ENCODE measurements at places on chromosomes 6 and 20.

DNA sequence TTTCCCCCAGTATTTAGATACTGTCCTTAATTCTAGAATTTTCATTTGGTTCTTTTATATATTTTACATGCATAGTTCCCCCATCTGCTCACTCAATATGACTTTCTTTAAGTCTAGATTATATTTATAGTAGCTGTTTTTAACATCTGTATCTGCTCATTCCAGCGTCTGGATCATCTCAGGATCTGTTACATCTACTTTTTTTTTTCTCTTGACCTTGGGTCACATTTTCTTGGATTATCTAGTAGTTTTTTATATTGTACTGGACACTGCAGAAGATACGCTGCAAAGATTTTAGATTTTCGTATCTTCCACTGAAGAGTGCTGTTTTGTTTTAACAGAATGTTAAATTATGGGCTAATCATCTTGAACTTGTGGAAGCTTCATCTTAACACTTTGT lies 20.7 kb downstream of the RAB22A start:
- no peak for DNase-seq

GRCh38 chr6:169967687-169968086 lies 216.3 kb downstream of the ERMARD start:
- no peak for DNase-seq

DNA sequence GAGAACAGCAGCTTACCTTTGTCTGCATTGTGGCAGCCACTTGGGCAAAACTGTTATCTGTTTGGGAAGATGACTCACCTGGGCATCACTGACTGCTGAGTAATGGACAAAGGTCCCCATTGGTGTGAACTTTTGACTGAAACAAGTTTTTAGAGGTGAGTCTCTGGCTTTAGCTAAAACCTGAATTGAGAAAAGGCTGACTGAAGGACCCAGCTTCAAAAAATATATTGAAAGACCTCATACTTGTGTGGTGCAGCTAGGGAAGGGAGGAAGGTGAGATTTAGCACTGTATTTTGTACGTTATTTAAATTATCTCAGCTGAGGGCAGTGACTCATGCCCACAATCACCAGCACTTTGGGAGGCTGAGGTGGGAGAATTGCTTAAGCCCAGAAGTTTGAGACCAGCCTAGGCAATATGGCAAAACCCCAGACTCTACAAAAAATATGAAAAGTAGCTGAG lies 4.5 kb upstream of the CITED2 start:
- DNase-seq: no peak

- DNase-seq: no peak
These were observed 398.3 kb downstream of the UTRN start for GRCh38 chr6:144683216-144684070.

DNA sequence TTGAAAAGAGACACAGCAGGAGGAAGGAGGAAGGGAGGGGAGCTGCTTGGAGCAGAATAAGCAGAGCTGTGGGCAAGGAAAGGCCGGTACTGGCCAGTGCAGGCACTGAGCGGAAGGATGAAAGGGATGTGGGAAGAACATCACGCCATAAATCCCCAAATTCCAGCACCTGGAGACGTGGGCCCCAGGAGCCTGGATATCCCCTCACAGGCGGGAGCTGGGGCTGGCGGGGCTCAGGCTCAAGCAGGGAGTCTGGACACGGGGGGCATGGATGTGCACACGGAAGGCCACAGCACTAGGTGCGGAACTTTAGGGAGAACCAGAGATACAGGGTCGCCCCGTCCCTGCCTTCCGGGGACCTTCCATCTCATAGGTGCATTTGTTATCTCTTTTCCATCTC lies 7.5 kb upstream of the RPP40 start:
- no peak for DNase-seq

DNA sequence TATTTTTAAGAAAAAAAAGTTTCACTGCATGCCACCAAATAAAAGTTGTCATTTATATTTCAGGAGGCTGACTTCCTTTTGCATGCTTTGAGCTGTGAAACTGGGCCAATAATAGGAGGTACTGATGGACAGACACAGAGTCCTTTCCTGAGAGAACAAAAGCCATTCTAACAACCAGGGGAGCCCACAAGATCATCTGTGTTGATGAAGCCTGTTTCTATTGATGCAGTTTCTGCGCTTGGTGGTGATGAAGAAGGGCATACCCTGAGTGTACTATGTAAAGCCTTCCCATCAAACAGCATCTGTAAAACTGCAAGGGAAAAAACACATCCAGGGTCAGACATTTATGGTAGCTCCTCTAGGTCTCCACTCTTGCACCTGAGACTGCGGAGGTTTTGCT lies 34.8 kb downstream of the ABHD12 start:
- no peak for DNase-seq

- peak; percentile 65 for DNase-seq
These were observed at the start of gene CRYBG1 for GRCh38 chr6:106360410-106360988. Gene CRYBG1, plus strand, starts transcription at chr6:106360717. Its CDS starts 192 bp downstream, at chr6:106360909.

GRCh38 chr6:134223796-134224420 lies 94.0 kb downstream of the SGK1 start:
- no peak for DNase-seq

DNA sequence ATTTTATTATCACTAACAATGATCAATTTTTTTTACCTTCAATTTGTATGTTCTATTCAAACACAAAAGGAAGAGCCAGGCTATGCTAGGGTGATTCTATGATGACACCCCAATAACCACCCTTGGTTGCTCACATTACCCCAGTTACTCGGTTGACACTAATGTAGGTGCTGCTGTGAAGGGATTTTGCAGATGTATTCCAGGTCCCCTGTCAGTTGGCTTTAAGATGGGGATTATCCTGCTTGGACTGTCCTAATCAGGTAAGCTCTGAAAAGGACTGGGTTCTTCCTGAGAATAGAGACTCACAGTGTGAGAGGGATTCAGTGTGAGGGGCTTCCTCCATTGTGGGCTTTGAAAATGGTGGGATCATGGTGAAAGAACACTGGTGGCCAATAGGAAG lies 11.9 kb downstream of the HLA-A start:
- DNase-seq: no peak

GRCh38 chr6:148855744-148856143 lies 108.9 kb downstream of the UST start:
- DNase-seq: no peak

- no peak for DNase-seq
These were observed 716 bp downstream of the SHPRH start for GRCh38 chr6:145963216-145964068.

- DNase-seq: no peak
These were observed 93.9 kb upstream of the OGFRL1 start for GRCh38 chr6:71194724-71195123.

GRCh38 chr6:169854813-169855212 lies 103.4 kb downstream of the ERMARD start:
- DNase-seq: no peak

- DNase-seq: no peak
These were observed 1805.3 kb upstream of the DEFB115 start for GRCh38 chr20:29452186-29452585.

DNA sequence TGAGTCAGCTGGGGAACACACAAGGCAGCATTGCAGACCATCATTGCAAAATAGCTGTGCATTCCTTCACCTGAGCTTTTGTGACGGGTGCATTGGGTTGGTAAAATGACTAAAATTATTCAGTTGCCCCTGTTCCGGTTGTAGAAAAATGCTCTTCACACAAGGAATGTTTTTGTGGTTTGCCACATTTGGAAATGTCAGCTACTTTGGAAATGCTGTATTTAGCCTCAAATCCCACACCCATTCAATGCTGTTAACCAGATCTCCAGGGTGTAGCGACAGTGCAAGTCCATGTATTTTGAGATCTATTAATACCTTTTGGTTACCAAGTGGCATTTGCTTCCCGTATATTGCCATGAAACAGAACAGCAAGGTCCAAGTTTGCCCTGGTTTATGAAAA lies 201.2 kb downstream of the FOXA2 start:
- no peak for DNase-seq

DNA sequence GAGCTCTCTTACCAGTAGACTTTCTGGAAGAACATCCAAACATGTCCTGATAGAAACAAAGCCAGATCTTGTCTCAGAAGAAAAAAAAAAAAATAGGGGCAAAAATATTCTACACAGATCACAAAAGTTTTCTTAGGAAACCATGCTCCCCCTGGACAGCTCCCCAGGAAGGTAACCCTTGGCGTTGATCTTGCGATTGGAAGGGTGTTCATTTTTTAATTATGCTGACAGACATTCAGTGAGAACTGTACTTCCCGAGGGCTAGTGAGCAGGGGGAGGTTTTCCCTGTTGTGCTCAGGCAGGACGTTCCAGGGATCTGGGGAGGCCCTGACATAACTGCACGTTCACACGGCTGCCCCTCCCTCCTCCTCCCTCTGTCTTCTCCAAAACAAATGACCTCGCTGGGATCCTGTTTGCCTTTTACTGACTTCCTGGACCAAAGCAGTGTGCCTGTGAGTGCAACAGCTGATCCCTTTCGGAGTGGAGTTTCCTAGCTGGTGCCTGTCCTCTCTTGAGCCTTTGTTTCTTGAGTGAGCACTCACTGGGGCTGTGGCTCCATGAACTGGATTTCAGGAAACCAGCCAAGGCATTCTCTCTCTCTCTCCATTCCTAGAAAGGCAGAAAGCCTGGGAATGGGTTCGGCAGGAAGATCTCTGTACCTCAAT lies 46.7 kb downstream of the MARCKS start:
- DNase-seq: no peak

- no peak for DNase-seq
These were observed 72.0 kb downstream of the REV3L start for GRCh38 chr6:111411046-111411445.

GRCh38 chr6:24940311-24940917 lies 4.7 kb upstream of the RIPOR2 start:
- no peak for DNase-seq

DNA sequence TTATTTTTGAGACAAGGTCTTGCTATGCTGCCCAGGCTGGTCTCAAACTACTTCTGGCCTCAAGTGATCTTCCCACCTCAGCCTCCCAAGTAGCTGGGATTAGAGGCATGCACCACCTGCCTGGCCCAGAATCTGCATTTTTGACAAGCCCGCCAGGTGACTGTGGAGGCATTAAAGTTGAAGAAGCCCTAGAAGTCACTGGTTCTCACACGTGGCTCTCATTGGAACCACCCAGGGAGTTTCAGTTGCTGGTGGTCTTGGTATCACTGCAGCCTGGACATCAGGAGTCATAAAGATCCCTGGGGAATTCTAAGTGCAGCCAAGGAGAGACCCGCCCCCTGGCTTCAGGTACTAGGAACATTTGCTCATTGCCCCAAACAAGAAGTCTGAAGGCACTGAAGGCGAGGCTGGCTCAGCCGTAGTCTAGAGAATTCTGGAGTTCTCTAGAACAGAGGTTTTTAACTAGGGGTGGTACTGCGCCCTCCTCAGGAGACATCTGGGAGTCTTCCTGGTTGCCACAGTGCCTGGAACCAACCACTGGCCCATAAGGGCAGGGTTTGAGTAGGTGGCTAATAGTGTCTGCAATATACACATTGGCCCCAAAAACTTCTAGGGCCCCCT lies 182.8 kb downstream of the ZMYND8 start:
- no peak for DNase-seq

- DNase-seq: no peak
These were observed 1286.2 kb upstream of the EYS start for GRCh38 chr6:66993272-66993671.

DNA sequence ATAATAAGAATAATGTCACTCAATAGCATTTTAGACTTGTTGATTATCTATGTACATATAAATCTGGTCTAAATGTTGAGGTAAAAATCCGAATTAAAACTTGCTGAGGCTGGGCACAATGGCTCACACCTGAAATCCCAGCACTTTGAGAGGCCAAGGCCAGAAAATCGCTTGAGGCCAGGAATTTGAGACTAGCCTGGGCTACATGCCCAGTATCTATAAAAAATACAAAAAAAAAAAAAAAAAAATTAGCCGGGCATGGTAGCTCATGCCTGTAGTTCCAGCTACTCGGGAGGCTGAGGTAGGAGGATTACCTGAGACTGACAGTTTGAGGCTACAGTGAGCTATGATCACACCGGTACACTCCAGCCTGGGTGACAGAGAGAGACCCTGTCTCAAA lies 34.2 kb upstream of the SUPT3H start:
- no peak for DNase-seq

DNA sequence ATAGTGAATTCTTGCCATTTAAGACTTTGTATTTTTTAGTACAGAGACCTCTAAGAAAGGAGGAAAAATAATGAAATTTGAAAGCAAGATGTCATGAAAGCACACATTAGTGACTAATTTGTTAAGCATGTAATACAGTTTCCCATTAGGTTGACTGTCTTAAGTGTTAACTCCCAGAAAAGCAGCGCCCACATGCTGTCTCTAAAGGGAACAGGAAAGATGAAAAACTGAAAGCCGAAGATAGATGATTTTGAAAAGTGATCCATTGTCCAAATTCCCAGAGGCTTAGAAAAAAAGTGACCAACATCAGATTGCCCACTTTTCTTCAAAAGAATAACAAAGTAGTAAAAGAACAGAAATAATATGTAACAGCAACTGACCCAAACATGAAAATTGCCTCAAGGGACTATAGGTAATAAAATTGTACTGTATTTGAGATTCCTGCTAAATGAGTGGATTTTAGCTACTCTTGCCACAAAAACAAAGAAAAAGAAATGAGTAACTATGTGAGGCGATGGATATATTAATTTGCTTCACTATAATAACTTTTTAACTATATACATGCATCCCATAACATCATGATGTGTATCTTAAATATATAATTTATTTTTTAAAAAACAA lies 83.2 kb upstream of the OGFRL1 start:
- no peak for DNase-seq

DNA sequence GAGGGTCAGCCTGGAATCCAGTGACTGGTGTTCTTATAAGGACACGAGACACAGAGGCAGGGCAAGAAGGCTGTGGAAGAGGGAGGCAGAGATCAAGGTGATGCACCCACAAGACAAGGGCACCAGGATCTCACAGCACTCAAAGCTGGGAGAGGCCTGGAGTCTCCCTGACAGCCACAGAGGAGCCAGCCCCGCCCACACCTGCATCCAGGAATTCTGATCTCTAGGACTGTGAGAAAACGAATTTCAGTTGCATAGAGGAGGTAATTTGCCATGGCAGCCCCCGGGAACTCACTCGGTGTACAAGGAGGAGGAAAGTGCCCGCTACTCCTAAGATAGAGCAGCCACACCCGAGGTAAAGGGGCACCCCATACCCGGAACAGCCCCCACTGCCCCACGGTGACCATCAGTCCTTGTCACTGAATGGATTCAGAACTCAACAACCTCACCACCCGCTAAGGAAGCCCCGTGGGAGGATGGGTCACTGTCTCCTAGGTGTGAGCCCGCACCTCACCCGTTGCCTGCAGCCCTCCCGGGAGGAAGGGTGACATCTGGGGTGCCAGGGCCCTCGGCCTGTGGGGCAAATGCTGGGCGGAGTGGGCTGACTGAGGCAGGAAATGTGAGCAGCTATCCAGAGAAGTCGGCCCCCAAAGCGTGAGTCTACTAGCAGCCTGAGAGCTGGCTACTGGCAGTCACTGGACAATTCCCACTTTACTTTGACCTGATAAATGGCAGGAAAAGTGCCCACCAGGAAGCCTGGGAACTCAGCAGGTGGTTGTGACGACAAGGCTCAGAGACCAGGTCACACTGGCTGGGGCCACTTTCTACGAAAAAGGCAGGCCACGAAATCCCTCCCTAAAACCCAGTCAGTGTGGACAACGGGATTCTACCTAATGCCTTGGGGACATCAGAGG lies 22.4 kb downstream of the DLL1 start:
- DNase-seq: no peak

- no peak for DNase-seq
These were observed 526.1 kb upstream of the MARCKS start for GRCh38 chr6:113331021-113331420.

GRCh38 chr6:143884216-143884900 lies 20.1 kb downstream of the ZC2HC1B start:
- DNase-seq: no peak

GRCh38 chr20:40282541-40282940 lies 406.5 kb downstream of the MAFB start:
- DNase-seq: no peak
